GM12878 (cell line): ENCODE measurements at places on chromosomes 2 and 18.

DNA sequence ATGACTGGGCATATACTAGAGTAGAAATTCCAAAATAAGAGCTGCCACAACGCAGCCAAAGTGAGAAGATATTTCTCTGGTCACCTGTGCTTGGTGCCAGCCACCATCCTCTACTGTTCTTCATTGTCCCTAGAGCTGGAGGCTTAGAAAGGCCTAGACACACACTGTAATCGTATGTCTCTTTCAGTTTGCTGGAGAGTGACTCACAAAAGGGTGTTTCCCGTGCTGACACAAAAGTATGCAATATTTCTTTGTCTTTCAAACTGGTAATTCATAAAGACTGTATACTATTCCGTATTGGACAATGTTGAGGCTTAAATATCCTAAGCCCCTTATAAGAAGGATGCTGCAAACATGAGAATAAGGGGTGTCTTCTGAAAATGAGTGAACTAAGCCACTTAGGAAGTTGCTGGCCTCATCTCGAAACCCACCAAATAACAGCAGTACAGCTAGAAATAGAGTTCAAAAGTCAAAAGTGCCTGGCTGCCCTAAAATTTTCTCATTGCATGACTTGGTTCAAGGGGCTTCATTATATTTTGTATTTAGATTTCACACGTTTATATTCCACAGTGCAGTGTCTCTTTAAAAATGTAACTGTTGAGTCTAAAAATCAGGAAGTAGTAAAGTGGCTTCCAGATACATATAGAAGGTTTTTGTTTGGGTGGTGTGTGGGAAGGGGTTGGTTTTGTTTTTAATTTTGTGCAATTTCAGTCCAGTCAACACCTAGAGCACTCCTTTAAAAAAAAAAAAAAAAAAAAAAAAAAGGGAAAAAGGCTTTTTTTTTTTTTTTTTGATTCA is 601.1 kb downstream of the ARHGAP15 start:
- peak; percentile 33 for DNase-seq

- DNase-seq = no peak
These were observed 599.1 kb downstream of the SLC4A3 start for GRCh38 chr2:220226546-220226945.

DNA sequence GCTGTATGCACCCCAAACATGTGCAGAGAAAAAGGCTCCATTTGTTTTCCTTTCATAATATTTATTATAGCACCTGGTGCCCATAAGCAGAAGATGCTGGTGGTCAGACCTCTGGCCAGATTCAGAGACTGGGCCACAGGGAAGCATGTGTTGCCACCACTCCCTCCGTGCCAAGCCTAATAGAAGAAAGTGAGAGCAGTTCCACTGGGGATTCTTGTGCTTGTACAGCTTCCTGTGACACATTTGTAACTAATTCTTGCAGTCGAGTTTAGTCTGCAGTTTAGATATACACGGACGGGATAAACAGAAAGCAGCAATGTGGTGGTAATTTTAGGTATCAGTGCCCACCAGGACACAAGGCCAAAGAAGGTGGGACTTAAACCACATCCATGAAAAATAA is 135.4 kb upstream of the PIEZO2 start:
- DNase-seq = no peak

DNA sequence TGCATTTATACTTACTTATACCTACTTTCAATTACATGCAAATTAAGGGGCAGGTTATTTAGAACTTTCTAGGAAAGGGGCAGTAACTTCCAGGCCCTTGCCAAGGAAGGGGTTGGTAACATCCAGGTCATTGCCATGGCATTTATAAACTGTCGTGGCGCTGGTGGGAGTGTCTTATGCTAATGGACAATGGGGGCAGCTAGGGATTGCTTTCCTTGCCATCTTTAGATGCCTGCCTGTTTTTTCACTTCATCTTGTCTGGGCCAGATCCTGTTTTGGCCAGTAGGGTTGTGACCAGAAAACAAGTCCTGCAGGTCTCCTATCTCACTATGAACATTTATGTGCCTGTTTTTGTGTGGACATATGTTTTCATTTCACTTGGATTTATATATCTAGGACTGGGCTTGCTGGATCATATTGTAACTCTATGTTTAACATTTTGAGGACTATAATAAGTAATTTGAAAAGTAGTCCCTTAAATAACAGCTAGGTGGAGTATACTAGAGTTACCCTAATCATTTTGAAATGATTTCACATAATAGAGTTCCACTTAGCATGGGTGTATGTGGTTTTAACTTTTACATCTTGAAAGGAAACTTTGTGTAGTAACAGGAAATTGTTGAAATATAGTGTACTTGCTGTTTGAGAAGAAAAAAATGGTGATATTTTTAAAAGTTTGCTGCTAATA is 56.1 kb downstream of the LCLAT1 start:
- DNase-seq = no peak

DNA sequence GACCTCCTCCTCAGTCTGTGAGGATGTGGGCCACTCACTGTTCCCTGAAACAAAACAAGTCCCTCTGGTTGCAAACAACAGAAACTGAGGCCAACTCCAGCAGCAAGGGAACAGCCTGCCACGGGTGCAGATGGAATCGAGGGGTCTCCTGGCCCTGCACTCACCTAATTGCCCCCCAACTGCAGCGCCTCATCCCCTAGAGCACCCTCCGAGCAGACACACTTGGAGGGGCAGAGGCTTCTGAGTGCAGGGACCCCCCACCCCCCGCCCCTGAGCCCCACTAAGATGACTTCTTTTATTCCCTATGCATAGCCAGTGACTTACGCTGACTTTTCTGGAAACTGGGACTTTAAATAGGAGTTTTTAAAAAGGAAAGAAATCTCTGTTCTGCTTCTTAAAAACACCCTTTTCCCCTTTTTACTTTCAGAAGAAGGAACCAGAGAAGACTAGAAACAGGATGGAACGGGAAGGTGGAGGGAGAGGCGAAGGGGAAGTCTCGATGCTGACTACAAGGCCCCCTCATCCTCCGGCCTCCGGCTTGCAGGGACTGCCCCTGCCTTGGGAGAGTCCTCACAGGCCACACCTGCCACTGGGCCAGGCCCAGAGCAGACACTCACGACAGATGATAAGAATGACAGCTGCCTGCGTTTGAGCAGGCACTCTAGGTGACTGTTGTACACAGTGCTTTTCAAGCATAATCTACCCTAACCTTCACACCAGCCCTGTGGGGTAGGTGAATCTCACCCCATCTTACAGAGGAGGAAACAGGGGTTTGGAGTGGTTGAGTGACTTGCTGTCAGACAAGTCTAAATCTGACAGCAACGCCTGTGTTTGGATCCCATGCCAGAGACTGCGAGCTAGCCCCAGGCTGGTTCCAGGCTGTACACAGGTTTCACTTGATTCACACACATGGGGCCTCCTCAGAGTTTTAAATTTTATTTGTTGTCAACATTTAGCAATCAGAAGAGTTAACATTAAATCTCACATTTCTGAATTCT is 28.2 kb upstream of the BIN1 start:
- DNase-seq = no peak
